H7 (cell line): ENCODE measurements at places on chromosomes 3 and 15.
A peak's percentile ranks its signal among the peaks of the same experiment; 100 is the strongest.

DNA sequence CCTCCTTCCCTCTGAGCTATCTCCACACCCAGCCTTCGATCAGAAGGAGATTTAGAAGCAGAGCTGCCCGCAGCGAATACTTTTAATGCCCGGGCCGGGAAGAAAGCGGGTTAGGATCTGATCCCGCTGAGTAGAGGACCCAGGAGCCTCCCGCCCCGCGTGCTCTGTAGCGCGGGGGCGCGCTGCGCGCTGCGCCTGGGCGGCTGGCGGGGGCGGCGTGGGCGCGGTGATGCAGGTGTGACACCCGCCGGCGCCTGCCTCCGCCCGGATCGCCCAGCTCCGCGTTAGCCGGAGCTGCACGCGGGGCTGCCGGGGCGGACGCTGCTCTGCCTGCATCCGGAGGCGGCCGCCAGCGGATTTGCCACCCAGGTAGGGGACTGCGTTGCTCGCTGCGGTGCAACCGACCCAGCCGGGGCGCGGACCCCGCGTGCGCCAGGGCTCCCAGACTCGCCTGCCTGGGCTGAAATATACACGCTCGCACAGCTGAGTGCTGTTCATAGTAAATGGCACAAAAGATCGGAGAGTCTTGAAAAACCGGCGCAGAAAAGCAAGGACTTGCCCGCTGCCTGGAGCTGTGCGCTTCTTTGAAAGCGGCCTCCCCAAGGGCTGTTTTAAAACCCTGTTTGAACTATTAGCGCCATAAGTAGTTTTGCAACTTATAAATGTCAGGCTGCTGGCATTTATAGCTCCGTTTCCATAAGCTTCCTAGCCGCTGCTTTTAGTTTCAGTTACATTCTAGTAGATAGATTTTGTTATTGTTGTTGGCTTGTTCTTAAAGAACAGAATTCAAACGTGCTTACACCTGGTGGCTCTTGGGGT, at the start of gene SV2B:
SV2B (plus strand) TSS at position 263 of the 819 bp plus-strand sequence. CDS start 126,007 bp downstream, outside the sequence.
- peak; percentile 84 for DNase-seq

- DNase-seq = peak; percentile 88
Observed at GRCh38 chr3:128698211-128699047, 27.6 kb upstream of the RAB7A start.

DNA sequence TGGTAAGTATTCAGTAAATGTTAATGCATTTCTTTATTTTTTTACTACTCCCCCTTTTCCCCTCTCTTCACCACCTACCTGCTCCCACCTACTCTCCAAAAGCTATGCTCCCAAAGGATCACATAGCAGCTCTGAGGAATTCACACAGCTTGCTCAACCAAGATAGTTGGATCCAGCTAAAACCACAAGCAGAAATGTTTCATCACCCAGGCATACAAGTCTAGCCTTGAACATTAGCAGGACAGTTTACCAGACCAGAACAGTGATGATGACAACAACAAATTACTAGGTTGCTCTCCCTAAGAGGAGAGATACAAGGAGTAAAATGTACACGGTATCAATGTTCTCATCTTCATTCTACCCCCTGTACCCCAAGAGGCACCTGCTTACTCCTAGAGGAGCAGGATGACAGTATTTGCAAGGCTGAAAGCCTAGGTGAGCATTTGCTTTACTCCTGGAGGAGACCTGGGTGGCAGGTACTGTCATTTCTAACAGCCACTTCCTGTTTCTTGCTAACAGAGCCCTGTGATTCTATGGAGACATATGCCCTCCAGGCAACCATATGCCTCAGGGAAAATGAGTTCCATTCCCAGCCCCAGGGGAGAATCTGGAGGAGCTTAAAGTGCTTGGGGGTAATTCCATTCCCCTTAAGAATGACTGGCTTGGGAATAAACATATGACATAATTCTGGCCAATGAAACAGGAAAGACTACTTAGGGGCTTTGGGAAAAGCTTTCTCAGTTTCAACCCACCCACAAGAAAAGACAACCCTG, 237.5 kb downstream of the NTRK3 start:
- no peak for DNase-seq

- DNase-seq = no peak
Observed at GRCh38 chr3:14137445-14137844, 12.6 kb downstream of the TMEM43 start.
